Astrocyte (in vitro differentiated cells and primary cell): ENCODE measurements at places on chromosomes 16 and 17. TPM values are rescaled to one million over a fixed set of nuclear protein-coding genes. Genes with fewer than 3 reads are reported as not detected.

DNA sequence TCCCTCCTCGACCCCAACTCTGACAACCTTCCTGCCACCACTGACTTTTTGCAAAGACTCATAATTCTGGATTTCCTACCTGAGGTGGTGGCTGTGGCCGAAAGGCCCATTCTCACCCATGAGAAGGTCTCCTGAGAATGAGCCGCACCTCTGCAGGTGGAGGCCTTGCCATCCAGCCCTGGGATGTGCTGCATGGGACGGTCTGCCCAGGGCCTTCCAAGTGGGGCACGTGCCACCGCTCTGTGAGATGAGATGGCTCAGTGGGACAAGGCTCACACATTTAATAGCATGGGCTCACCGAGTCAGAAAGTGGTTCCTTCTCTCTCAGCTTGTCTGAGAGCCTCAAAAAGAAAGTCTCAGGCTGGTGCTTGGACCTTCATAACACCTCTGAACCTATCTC is 112.8 kb downstream of the AMFR start:
- no peak overlapping the region for H3K27ac ChIP-seq
- peaks cover 2% of the 10 kb centered on the region for H3K27me3 ChIP-seq
- no peak overlapping the region for H3K4me3 ChIP-seq
- no peaks in the 10 kb centered on the region for H3K4me1 ChIP-seq
- no peak for DNase-seq

SDR42E2 gene
- not detected in 2 replicates for total RNA-seq

ALDOC gene
- total RNA-seq: 10.3 and 11.7 TPM in 2 replicates

DNA sequence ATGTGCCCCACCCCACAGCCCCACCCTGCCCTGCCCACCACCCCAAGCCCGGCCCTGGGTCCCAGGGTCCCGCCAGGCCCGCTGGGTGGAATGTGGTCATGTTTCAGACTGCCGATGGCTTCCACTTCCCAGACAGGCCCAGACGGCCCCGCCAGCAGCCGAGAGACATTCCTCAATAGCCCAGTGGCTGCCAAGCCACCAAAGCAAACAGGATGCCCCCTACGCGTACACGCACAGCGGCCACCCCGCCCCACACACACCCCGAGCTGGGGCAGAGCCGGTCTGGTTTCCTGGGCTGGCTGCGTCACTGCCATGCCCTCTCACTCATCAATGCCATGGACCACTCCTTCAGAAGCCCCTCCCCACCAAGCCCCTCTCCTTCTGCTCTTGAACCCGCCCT is 1.2 kb upstream of the KRT17 start:
- DNase-seq: no peak
- no peak overlapping the region for H3K27ac ChIP-seq
- H3K36me3 ChIP-seq: no peaks in the 10 kb centered on the region
- H3K27me3 ChIP-seq: peaks cover 4% of the 10 kb centered on the region
- no peak overlapping the region for H3K4me3 ChIP-seq

- DNase-seq: no peak
- H3K4me1 ChIP-seq: peaks cover 35% of the 10 kb centered on the region
- peaks cover 2% of the 10 kb centered on the region for H3K36me3 ChIP-seq
- H3K27ac ChIP-seq: peak overlapping the region; percentile 84
- H3K27me3 ChIP-seq: no peaks in the 10 kb centered on the region
Measured at GRCh38 chr17:7886227-7887037, 2.2 kb upstream of the CHD3 start.
